Left ventricle myocardium inferior (tissue), 1 donor: ENCODE measurements at places on chromosomes 4 and X. TPM values are rescaled to one million over a fixed set of nuclear protein-coding genes. Genes with fewer than 3 reads are reported as not detected.

The CT45A2 gene
- not detected for total RNA-seq

The VCX2 gene
- total RNA-seq, result not detected

The JAKMIP1 gene
- not detected for total RNA-seq

The HS6ST2 gene
- total RNA-seq, result 0.19 TPM

The FABP2 gene
- not detected for total RNA-seq

The HHIP gene
- not detected for total RNA-seq
